ENCODE measurements at places on chromosomes 6 and 20.

DNA sequence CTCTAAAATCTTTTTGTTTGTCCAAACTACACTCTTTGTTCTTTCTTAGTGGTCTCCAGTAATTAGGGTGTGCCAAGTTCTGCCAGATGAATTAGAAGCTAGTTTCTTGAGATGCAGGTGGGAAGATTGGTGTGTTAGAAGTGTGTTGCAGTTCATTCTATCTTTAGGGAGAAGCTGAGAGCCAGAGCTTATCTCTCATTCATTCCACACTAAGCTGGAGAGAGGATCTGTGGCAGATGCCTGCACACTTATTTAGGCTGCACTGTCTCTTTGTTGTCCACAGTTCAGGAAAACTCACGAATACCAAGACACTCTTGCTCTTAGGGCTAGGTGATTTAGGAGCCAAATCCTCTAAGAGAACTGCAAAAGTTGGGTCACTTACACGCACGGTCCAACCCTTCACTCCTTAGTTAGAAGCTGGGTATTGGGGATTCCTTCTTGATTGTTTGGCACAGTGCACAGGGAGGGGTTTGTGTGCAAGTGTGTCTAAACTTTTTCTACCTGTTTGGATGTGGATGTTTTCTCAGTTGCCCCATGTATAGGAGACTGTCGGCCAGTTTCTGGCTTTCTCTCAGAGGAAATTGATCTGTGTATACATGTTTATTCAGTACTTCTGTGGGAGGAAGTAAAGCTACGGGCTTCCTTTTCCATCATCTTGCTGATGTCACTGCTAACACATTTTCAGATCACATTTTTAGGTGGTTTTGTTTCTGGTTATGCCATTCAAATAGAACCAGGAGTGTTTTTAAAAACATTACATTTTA is 49.5 kb downstream of the SMAP1 start:
- no peak for DNase-seq

DNA sequence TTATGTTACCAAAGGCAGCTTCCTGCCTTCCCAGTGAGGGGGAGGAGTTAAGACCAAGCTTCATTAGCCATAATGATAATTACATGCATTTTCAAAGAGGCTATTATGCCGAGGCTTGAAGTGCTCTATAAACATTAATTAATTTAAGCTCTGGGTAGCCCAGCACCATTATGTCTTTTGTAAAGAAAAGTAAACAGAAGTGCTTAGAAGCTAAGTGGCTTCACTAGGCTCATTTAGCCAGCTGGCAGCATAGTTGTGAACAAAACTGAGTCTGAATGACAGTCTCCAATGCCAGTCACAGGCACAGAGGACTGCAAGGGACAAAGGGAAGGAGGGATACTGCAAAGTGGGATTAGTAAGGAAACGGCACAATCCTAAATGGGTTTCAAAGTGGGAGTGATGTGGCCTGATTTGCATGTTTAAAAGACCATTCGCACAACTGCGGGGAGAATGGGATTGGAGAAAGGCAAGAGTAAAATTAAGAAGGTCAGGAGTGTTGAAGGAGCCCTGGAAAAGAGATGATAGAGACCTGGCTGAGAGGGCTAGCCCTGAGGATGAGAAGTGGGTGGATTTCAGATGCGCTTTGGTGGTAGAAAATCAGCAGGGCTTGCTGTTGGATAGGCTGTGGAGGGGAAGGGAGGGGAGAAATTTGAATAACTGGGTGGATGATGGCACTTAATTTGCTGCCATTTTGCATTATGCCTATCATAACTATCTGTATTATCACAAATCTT is 20.1 kb upstream of the ISM1 start:
- DNase-seq, result no peak

DNA sequence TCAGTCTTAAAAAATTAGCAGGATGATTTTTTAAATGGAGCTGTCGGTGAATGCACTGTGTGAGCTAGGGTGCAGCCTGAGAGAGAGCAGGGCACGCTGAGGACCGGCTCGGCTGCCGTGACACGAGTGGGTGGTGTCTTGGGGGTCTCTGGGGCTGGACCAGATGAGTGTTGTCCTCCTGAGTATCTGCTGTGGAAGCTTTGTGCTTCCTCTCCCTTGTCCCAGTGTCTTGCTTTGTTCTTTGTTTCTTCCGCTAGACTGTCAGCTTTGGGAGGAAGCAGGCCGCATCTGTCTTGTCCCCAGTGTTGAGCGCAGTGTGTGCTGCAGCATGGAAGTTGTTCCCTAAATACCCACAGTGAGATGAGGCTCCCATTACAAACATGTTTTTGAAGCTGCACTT is 89.4 kb downstream of the RTN4IP1 start:
- DNase-seq, result no peak

DNA sequence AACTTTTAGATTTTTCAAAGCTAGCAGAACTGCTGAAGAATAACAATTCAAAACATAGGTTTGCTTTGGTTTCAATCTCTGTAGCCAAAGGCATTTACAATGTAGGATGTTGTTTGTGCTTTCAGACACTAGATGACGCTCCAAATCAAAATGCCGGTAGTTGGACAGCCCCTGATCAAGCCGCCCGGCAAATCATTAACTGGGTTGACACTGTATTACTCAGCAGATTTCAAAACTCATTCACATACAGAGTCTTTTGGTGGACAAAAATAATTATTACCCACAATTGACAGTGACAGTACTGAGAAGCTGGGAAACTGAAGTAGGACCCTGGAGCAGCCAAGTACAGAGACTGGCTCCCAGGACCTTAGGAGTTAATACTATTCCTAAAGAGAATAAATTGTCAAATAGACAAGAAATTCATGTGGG is 21.3 kb upstream of the HFE start:
- peak; percentile 36 for DNase-seq

- no peak for DNase-seq
Measured at GRCh38 chr20:45372241-45372640, 5.9 kb downstream of the TP53TG5 start.

GRCh38 chr6:112562301-112563231 is 215.4 kb downstream of the RFPL4B start:
- no peak for DNase-seq

DNA sequence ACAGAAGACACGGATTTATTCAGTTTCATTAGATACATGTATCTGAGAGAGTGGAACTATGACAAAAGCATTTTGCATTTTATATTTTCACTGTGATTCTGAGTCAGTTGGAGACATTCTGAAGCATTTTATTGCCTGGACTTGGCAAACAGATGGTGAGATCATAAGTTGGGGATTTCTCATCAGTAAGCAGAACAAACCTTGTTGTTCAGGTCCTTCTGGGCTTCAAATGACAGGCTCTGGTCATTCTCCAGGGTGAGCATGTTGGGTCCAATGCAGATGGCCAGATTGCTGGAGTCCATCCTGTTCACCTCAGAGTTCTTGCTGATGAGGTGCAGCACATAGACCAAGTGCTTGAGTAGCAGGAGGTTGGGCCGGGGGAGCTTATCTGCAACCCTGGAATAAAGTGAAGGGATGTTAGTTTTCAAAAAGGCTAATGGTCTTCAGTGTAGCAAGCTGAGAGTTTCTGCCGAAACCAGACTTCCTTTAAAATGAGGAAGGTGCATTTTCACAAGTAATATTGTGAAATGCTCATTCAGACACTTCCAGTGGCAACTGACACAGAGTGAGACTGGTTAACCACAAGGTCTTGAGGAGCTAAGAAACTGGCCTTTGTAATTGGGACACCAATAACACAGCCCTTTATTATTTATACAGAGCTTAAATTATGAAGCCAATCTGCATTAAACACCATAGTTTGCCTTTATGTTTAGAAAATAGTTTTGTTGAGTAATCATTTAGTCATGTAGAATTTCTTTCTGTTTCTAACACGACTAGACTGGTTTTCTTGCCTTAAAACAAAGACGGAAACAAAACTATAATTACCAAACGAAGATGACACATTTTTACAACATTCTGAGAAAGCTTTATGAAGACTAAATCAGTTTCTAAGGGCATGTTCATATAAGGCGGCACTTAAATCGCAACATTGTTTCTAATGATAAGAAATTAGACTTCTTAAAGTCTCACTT is 5.6 kb downstream of the TAGAP start:
- no peak for DNase-seq

DNA sequence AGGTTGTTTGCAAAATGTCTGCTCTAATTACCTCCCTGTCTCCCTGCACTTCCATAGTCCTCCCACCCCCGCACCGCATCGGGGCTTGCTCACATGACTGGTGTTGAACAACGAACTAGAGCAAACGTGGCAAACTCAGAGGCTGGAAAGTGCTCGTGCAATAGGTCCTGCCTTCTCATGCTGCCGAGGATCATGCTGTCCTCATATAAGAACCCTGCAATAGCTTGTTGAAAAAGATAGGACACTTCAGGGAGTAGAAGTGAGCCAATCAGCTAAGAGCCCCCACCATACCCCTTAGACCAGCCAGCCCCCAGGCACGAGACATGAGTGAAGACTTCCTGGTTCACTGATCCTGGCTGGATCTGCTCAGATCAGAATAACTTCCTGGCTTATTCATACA is 219.2 kb downstream of the C6orf118 start:
- DNase-seq, result no peak

DNA sequence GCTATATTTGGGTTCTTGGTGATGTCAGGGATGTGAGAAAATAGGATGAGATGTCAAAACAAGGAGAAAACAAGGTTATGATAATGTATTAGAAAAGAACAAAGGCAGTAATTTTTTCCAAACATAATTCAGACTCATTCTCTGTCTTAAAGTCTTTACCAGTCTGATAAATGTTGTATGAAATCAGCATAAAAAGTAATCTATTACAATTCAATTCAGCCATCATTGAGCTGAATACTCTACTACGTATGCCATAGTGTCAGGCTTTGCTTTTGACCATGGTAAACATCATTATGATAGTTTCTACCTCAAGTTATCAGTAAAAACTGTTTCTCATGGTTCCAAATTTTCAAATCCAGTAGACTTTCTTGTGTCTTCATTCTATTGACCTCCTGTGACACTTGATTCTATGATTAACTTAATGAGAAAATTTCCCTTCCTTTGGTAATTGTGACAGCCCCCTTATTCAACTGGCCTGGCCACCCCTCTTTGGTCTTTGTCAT is 75.0 kb downstream of the EPHA7 start:
- no peak for DNase-seq

DNA sequence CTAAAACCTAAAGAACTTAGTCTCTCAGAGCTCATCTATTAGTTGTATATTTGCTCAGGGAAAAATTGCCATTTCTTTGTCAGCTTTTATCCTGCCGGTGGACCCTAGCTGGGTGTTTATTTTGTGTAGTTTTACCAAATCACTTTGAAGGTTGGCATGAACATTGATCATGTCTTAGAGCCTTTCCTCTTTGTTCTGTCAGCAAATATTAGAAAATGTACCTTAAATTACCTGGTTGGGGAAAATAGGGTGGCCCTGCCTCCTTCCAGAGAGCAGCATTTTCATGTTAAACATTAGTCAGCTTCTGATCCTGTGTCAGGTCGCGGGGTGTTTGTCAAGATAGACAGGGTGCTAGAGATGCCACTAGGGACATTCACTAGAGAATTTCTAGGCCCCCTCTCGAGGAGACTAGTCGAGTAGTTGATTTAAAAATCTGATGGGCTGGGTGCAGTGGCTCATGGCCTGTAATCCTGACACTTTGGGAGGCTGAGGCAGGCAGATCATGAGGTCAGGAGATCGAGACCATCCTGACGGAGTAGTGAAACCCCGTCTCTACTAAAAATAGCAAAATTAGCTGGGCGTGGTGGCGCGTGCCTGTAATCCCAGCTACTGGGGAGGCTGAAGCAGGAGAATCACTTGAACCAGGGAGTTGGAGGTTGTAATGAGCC is 11.2 kb downstream of the RALY start:
- no peak for DNase-seq

DNA sequence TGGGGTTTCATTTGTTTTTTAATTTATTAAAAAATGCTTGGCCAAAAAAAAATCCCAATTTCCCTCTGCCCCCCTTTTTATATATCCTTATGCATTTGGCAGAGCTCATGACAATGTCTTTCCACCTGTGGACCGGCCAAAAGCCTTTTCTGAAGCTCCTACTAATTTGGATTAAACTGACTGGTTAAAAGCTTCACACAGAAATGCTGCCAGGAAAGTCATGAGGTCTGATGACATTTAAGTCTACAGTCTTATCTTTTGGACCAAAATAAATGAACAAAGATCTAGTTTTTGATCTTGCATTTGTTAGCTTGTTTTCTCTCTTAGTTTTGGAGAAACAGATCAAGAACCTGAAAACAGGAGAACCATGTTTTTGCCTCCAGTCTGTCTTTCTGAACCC is 66.1 kb downstream of the TRMT11 start:
- DNase-seq, result no peak

DNA sequence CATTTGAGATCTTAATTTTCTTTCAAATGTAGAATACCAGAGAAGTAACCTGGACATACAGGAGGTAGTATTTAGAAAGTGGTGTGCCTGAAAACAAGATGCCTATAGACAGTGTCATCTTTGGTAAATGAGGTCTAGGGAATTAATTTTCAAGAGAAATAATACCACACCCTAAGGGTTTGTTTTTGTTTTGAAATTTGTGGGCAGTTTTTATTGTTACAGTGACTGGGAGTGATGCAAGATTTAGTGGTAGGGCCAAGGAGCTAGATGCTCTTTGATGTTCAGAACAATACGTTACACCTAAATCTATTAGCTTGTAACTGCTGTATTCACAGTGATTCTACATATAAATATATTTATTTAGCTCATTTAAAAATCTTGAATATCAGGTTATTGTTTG is 856.5 kb upstream of the MAP3K7 start:
- DNase-seq, result no peak

DNA sequence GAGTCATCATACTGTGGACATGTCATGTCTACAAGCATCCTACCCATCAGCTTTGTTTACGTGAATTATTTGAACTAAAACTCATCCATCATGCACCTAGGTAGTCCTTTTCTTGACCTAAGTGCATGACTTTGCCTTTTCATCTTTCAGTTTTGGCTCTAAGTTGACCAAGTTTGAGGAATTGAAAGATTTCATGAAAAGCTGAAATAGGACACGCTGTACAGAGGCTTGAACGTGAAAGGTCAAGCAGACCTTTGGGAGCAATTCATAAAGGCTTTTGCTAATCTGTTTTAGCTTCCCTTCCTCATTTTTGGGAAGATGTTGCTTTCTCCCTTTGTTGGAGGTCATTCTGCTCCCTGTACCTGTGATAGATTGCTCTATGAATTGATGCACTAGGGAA is 55.1 kb upstream of the MLIP start:
- DNase-seq, result no peak

DNA sequence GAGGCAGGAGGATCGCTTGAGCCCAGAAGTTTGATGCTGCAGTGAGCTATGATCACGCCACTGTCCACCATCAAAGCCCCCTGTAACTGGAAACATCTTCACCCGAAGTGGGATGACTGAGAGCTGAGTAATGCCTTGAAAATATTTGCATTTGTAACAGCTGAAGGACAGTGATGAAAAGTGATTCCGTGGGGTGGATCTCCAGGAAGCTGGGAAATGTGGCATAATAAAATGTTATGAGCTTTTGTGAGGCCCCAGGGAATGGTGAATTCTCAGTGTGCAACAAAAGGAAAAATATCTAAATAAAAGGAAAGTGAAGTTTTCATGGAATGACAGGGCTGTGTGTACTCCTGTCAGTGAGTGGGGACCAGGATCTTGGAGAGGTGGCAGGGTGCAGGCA is 92.0 kb downstream of the JAG1 start:
- DNase-seq, result no peak

- DNase-seq, result no peak
Measured at GRCh38 chr20:43563429-43563828, 4.6 kb downstream of the SGK2 start.
